Hematopoietic multipotent progenitor cell treated with erythropoietin and hydrocortisone succinate and interleukin-3 and kit ligand, for 6 days (in vitro differentiated cells): ENCODE measurements at places on chromosomes 11 and 22.

GRCh38 chr11:93537767-93538261, 5.4 kb downstream of the SMCO4 start:
- peak; percentile 17 for DNase-seq

DNA sequence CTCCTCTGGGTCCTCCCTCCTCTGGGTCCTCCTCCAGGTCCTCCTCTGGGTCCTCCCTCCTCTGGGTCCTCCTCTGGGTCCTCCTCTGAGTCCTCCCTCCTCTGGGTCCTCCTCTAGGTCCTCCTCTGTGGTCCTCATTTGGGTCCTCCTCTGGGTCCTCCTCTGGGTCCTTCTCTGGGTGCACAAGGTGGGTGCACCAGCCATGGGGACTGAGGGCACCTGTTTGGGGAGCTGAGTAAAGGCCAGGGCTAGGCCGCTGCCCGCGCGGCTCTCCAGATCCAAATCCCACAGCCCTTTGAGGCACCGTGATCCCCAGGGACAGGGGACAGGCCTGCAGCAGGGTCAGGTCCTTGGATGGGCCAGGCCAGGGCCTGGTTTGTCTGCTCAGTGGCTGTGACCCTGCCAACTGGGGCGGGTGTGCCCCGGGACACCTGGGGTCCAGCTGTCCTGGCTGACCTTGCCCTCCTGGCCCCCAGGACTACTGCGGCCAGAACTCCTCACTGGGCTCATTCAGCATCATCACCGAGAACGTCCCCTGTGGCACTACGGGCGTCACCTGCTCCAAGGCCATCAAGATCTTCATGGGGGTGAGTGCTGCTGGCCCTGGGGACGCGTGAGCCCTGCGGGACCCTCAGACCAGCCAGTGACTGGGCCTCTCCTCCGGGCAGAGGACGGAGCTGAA, 12.7 kb downstream of the MUC2 start:
- no peak for DNase-seq

DNA sequence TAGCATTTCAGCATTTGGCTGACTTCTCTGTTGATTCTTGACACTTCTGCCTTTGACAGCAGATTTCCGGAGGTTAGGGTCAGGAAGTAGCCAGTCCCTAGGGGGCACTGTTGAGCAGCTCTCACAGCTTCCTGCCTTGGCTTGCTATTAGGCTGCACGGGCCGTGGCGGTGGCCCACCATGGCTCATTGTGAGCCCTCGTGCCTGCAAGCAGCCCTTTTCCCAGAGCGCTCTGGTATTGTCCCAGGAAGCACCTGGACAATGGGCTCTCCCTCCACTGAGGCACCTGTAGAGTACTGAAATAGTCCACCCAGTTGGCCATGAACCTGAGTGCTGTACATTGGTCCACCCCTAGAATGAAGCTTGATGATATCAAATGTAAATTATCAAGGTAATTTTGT, 100.2 kb upstream of the GAL start:
- peak; percentile 80 for DNase-seq

DNA sequence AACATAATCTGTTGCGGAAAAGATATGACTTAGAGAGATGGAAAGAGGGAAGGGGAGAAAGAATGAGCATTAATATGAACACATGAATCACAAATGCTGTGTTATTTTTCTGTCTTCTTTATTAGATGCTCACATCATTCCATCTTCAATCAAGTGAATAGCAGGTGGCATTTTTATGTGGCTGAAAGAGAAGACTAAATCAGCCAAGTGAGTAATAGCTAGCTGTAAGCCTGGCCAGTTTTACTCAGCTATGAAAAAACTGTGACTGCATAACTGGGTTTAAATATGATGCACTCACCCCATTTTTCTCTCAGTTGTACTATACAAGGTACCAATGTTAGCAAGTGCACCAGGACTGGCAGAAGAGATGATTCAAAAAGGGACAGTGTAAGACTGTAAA, 571.1 kb downstream of the JRKL start:
- DNase-seq, result no peak

- DNase-seq, result no peak
Observed at GRCh38 chr11:57163160-57163868, 18.4 kb upstream of the LRRC55 start.

GRCh38 chr11:129247135-129247534, 55.0 kb upstream of the ARHGAP32 start:
- peak; percentile 47 for DNase-seq

GRCh38 chr11:79077702-79078330, 363.0 kb downstream of the TENM4 start:
- DNase-seq, result no peak

DNA sequence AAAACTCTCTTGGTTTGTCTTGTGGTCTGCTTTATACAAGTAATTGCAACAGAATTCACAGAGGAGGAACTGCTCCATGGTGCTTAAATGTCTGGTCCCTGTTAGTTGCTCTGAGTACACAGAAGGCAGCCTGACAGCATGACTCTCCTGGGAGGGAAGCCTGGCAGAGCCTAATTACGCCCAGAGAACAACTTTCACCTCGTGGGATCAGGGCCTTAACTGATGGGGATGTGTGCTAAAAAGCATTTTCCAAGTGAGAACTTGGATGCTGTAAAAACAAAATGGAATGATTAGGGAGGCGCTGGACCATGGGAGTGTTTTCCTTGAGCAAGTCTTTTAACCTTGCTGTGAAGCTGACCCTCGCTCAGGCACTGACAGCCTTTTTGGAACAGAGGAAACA, 154.0 kb upstream of the TENM4 start:
- no peak for DNase-seq

- DNase-seq, result no peak
Observed at GRCh38 chr22:38957808-38958650, 620 bp downstream of the APOBEC3A start.
